ENCODE measurements at places on chromosomes 2 and 18.

DNA sequence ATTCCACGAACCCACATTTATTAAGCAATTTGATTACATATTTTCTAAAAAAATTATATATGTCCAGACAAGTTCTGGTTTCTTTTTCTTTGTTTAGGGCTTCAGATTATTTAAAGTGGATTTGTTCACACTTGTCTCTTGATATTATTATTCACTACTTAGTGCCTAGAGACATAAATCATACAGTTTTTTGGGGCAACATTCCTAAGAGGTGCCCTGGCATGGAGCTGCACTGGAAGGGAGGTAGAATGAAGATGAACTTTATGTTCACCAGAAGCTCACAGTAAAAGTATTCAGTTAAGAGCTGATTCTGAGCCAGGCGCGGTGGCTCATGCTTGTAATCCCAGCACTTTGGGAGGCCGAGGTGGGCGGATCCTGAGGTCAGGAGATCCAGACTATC lies 762.7 kb upstream of the TMEFF2 start:
- no peaks in the 10 kb centered on the region for H3K4me1 ChIP-seq
- H3K27ac ChIP-seq: no peak overlapping the region
- H3K27me3 ChIP-seq: no peaks in the 10 kb centered on the region
- no peak for DNase-seq
- H3K4me3 ChIP-seq: no peak overlapping the region

GRCh38 chr2:118221536-118222272 lies 133.4 kb downstream of the INSIG2 start:
- peaks cover 8% of the 10 kb centered on the region for H3K27me3 ChIP-seq
- no peaks in the 10 kb centered on the region for H3K36me3 ChIP-seq
- DNase-seq: no peak
- no peak overlapping the region for H3K4me3 ChIP-seq

GRCh38 chr2:107259408-107260195 lies 373.6 kb upstream of the ST6GAL2 start:
- DNase-seq: no peak
- no peak overlapping the region for H3K4me3 ChIP-seq
- no peak overlapping the region for H3K27ac ChIP-seq
- no peaks in the 10 kb centered on the region for H3K4me1 ChIP-seq
- no peaks in the 10 kb centered on the region for H3K36me3 ChIP-seq
- H3K27me3 ChIP-seq: no peaks in the 10 kb centered on the region

DNA sequence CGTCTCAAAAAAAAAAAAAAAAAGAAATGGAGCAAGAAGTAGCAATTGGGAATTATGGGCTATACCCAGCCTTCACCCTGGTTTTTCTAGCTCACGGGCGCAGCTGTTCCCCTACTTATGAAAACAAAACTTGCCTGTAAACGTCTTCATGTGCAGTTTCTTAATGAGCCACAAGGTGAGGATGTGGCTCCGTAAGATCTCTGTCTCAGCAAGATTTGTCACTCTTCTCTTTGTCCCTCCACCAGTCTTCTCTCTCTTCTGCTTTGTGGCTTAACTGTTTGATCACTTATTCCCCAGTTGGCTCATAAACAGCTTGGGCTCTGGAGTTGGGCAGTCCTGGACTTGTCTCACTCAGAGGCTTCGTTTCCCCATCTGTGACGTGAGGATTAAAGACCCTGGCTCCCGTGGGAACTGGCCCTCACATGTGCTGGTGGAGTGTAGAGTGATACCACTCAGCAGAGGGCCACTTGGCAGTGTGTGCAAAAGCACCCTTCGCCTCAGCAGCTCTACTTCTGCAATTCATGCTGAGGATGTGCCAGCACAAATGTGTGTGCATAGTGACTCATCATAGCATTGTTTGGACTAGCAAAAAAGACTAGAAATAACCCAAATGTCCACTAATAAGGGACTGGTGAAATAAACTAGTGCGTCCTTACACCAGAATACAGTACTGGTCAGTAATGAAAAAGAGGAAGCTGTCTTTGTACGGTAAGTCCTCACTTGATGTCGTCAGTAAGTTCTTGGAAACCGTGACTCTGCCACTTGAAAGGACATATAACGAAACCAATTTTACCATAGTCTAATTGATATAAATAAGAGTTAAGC lies 8.7 kb downstream of the CEP68 start:
- no peaks in the 10 kb centered on the region for H3K36me3 ChIP-seq
- no peak overlapping the region for H3K4me3 ChIP-seq
- H3K4me1 ChIP-seq: peaks cover 94% of the 10 kb centered on the region
- H3K27ac ChIP-seq: peak overlapping the region; percentile 74

- peak within 1 kb of the TSS; percentile 70 for H3K4me3 ChIP-seq
- H3K27ac ChIP-seq: peak within 1 kb of the TSS; percentile 85
- H3K27me3 ChIP-seq: no peaks in the 10 kb centered on the region
- H3K4me1 ChIP-seq: peaks cover 25% of the 10 kb centered on the region
- peak; percentile 94 for DNase-seq
These were observed at the start of gene NEDD4L for GRCh38 chr18:58043491-58044369. Gene NEDD4L (plus strand): TSS chr18:58044226. CDS start chr18:58044661, 435 bp downstream.

- no peak overlapping the region for H3K27ac ChIP-seq
- no peaks in the 10 kb centered on the region for H3K36me3 ChIP-seq
- H3K4me3 ChIP-seq: no peak overlapping the region
- no peak for DNase-seq
- H3K27me3 ChIP-seq: no peaks in the 10 kb centered on the region
- no peaks in the 10 kb centered on the region for H3K4me1 ChIP-seq
These were observed 232.1 kb downstream of the TMX3 start for GRCh38 chr18:68482815-68483214.

- no peaks in the 10 kb centered on the region for H3K27me3 ChIP-seq
- no peak overlapping the region for H3K27ac ChIP-seq
- H3K4me1 ChIP-seq: peaks cover 84% of the 10 kb centered on the region
These were observed 8.1 kb downstream of the NCK2 start for GRCh38 chr2:105752691-105753358.

- DNase-seq: no peak
- no peak overlapping the region for H3K27ac ChIP-seq
- peaks cover 34% of the 10 kb centered on the region for H3K4me1 ChIP-seq
These were observed 822 bp downstream of the PSMG2 start for GRCh38 chr18:12703664-12704063.

GRCh38 chr2:134137182-134137611 lies 116.7 kb upstream of the MGAT5 start:
- H3K27ac ChIP-seq: no peak overlapping the region
- peaks cover 60% of the 10 kb centered on the region for H3K4me1 ChIP-seq
- H3K36me3 ChIP-seq: no peaks in the 10 kb centered on the region
- H3K4me3 ChIP-seq: no peak overlapping the region
- no peak for DNase-seq
- no peaks in the 10 kb centered on the region for H3K27me3 ChIP-seq

DNA sequence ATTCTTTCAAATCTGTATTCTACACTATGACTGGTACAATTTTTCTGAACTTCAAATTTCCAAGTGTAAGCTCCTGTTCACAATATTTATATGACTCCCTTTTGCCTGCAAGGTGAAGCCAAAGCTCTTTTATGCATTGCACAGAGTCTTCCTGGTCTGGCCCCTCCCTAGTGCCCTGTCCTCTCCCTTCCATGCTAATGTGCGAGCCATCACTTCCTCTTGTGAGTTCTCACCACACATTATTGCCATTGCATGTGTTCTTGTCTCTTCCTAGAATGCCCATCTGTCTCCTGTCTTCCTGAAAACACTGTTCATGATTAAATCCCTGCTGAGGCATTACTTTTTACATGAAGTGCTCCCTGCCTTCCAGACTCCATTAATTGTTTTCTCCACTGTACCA lies 169.9 kb downstream of the MC4R start:
- no peak overlapping the region for H3K27ac ChIP-seq
- H3K27me3 ChIP-seq: no peaks in the 10 kb centered on the region
- no peak overlapping the region for H3K4me3 ChIP-seq
- H3K4me1 ChIP-seq: no peaks in the 10 kb centered on the region

DNA sequence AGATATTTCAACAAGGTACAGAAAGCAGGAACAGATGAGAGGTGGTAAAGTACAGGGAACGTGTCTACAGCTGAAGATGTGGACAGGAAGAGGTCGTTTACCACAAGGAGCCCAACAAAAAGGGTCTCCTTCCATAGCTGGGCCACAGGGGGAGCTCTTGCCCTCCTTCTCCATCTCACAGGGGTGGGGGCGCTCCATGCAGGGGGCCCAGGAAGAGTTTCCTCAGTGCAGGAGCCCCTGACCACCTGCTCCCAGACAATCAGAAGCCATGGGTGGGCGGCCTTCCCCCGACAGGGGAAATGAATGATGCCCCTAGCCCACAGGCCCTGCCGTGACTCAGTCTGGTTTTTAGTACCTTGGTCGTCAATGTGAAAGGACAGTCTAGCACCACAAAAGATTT lies 163.6 kb upstream of the ZNF516 start:
- peak; percentile 79 for DNase-seq
- H3K27me3 ChIP-seq: no peaks in the 10 kb centered on the region
- H3K4me1 ChIP-seq: peaks cover 8% of the 10 kb centered on the region
- no peak overlapping the region for H3K4me3 ChIP-seq
